ENCODE measurements at places on chromosomes 12 and 14. TPM values are rescaled to one million over a fixed set of nuclear protein-coding genes. Genes with fewer than 3 reads are reported as not detected.

RCOR1 gene
- 15.4 TPM for total RNA-seq

OR6C2 gene
- total RNA-seq: not detected

CAMKK2 gene
- 25.1 TPM for total RNA-seq

DHRS7 gene
- 42.4 TPM for total RNA-seq

IRAK3 gene
- 14.2 TPM for total RNA-seq

ZFYVE26 gene
- total RNA-seq: 41.5 TPM

THTPA gene
- total RNA-seq: 24.2 TPM

Data from hair follicle dermal papilla cell (primary cell).